RPMI7951 (cell line): ENCODE measurements at places on chromosomes 5 and 9. TPM values are rescaled to one million over a fixed set of nuclear protein-coding genes. Genes with fewer than 3 reads are reported as not detected.

- DNase-seq = no peak
These were observed 7.1 kb downstream of the LRRC26 start for GRCh38 chr9:137162505-137163364.

DNA sequence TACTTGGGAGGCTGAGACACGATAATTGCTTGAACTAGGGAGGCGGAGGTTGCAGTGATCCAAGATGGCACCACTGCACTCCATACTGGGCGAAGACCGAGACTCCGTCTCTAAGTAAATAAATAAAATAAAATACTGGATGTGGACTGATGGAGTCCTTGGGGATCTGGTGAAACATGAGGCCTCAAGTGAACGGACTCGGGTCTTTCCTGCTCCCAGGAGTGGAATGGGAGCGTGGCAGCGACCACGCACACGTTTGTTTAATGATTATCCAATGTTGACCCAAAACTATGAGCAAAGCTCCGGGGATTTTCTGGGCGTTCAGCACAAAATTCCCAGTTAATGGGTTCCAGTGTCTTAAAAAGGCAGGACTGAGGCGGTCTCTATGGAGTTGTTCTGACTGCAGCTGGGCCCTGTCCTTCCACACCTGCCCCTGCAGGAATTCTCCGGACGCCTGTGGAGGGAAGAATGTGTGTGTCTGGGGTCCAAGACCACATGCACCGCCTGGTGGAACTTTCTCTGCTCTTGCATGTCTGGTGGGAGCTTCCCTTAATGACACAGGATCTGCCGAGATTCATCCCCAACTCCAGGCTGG, 26.6 kb downstream of the NEK6 start:
- DNase-seq = no peak

GRCh38 chr9:131585375-131585774, 40.1 kb downstream of the PRRT1B start:
- DNase-seq = peak; percentile 18

- DNase-seq = no peak
These were observed at the start of gene DCANP1 for GRCh38 chr5:135447298-135447929. DCANP1 (minus strand) TSS chr5:135447348; CDS start chr5:135447108, 240 bp downstream.

S100Z gene
- total RNA-seq = 0.48 TPM in 1 of 2 replicates, not detected in the other
